Retinal pigment epithelial cell (primary cell): ENCODE measurements at places on chromosomes 2 and 18.

GRCh38 chr2:65358678-65359400 is 73.6 kb downstream of the SPRED2 start:
- no peak for DNase-seq

DNA sequence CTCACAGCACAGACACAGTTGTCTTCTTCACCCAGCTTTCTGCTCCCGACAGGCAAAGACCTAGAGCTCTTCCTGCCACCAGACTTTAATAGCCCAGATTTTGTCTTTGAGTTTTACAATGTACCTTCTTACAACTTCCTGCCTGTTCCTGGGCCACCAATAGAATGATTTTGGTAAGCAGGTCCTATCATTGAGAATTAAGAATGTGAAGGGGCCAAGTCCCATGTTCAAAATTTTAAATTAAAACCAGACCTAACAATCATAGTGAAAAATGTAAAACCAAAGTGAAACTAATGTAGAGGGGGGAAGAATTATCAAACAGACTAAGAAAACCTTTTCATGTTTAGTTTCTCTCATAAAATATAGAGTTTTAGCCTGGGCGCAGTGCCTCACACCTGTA is 72.8 kb downstream of the SP3 start:
- no peak for DNase-seq

DNA sequence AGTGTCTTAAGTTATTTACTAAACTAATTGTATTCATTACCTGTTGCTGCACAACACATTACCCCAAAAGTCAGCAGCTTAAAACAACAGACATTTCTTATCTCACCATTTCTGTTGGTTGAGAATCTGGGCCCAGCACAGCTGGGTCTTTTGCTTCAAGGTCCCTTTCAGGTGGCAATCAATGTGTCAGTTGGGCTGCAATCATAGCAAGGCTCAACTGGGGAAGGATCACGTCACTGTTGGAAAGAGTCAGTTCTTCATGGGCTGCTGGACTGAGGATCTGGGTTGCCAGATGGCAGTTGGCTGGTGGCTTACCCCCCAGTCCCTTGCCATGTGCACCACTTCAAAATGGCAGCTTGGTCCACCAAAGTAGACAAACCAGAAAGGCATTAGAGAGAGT is 261.2 kb downstream of the SUCLG1 start:
- no peak for DNase-seq

GRCh38 chr2:197502201-197502600 is 2.0 kb downstream of the HSPE1 start:
- no peak for DNase-seq

DNA sequence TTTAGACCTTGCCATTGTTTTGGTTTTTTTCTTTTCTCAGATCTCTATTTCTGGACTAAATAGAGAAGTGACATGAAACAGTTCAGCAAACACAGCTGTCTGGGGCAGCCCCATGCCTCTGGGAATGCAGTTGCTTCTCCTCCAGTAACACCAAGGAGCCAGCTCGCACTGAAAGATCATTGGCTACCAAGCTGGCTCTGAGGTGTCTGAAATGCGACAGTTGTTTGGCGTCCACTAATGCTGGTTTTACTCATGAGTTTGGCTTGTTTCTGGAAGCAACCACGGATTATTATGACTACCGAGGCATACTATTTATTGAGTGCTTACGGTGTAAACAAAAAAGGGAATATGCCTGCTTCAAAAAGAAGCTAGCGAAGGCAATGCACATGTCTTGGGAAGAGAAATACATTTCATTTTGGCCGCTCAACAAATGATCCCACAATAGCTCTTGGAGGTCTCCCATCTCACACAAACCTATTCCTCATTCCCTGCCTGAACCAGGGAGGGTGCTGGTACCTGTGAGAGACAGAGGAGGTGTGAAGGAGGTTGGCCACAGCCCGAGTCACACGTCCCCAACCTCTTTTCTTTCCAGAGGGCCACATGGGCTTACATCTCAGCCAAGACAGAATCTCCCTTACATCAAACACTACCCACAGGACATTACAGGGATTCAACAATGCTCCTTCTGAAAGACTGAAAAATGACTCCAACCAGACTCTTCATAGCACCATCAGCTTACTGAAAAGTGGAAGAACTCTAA is 37.5 kb upstream of the NEB start:
- no peak for DNase-seq

DNA sequence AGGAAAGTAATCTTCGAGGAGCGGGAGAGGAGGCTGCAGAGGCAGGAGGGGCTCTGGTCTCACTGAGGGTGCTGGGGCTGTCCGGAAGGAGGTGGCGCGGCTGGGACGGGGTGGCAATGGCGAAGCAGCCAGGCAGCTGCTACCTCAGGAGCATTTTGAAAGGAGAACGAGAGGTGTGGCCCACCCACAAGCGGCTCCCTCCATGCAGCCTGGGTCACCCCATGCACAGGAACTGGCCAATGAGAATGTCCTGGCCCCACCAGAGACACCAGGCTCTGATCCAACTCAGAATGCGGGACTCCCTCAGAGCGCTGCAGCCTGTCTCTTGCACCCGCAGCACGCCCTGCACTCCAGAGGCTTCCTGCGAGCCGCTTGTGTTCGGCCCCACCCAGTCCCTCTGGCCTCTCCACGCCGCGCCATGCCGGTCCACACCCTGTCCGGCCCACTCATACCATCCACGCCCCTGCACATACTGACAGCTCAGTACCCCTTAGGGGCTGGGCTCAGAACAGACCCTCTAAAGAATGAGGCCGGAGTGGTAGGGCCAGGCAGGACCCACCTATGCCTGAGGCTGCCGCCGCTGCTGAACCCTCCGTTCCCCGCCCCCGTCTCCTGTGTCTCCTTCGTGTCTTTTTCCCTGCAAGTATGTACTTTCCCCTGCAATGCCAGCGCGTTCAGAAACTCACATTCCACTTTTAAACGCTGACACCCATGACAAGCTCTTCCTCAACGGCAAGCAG is 6.4 kb upstream of the BOK start:
- DNase-seq, result no peak

- no peak for DNase-seq
Measured at GRCh38 chr2:17878281-17879136, at the start of gene KCNS3. Gene KCNS3 (plus strand): TSS chr2:17878667. CDS start chr2:17931009, 52,342 bp downstream.

GRCh38 chr2:58448065-58448507 is 207.0 kb upstream of the FANCL start:
- no peak for DNase-seq

DNA sequence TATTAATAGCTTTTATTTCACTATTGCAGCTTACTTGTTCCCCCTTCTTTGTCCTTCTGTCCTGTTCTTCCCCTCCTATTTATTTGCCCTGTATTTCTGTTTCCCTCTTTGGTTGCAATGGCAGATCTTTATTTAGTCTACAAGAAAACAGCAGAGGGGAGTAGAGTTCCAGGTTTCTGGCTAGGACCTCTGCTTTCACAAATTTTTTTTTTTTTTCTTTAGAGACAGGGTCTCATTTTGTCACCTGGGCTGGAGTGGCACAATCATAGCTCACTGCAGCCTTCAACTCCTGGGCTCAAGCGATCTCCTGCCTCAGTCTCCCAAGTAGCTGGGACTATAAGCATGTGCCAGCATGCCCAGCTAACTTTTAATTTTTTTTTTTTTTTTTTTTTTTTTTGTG is 188.1 kb upstream of the SPRED2 start:
- DNase-seq, result no peak

GRCh38 chr2:11866358-11867335 is 120.2 kb downstream of the LPIN1 start:
- DNase-seq, result no peak

GRCh38 chr2:215262741-215263362 is 49.0 kb upstream of the ATIC start:
- DNase-seq, result no peak

DNA sequence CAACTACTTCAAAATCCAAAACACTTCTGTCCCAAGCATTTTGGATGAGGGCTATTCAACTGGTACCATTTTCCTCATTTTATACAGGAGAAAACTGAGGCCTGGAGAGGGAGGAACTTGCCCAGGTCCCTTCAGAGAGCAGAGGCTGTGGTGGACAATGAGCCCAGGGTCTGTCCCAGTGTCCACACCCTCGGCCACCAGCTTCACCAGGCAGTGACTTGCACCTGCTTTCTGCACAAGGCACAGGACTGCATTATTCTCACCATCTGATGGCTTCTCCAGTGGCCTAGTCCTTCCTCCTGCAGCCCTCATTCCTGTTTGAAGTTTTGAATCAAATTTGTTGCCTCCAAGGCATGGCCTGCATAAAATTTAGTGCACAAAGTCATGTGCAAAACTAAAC is 53.3 kb downstream of the RNF144A start:
- DNase-seq, result no peak
